ENCODE measurements at places on chromosomes 12 and 14.

DNA sequence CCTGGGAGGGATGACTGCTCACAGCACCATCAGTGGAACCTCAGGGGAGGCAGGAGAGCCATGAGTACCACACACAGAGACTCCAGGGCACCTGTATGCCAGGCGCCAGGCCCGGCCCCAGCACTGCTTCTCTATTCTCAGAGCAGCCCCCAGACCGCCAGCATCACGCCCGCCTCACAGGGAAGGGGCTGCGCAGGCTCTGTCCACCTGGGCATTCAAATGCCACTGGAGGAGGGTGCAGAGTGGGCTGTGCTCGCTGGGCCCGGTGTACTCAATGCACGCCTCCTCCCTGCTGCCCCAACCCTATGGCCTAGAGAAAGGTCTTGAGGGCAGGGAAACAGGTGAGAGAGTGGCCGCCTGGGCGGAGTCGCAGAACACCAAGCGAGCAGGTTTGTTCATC is 43.6 kb downstream of the CCDC85C start:
- DNase-seq, result no peak

- no peak for DNase-seq
Observed at GRCh38 chr12:51721282-51721940, 127.1 kb downstream of the FIGNL2 start.

DNA sequence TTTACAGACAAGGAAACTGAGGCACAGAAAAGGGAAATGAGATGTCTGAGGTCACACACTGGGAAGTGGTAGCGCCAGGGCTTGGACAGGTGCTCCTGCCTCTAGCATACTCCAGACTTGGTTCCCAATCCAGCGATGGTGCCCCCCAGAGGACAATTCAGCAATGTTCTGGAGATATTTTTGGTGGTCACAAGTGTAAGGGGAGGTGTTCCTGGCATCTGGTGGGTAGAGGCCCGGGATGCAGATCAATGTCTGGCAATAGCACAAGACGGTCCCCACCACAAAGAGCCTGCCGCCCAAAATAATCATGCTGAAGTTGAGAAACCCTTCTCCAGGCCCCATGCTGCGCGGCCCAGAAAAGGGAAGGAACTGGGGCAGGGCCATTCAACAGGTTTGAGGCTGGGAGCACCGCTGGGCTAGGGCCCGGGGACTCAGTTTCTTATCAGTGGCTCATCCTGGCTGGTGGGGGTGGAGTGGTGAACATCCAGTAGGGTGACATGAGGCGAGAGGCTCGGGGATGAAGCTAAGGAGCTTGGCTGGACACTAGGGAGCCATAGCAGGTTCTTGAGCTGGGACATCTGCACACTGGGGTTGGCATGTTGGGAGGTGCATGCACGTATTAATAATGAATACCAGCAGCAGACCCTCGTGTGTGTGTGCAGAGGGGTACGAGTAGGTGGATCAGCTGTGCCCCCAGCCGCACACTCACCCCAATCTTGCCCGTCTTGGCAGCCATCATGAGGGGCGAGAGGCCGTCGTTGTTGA is 35.1 kb downstream of the TRPV4 start:
- DNase-seq, result no peak

DNA sequence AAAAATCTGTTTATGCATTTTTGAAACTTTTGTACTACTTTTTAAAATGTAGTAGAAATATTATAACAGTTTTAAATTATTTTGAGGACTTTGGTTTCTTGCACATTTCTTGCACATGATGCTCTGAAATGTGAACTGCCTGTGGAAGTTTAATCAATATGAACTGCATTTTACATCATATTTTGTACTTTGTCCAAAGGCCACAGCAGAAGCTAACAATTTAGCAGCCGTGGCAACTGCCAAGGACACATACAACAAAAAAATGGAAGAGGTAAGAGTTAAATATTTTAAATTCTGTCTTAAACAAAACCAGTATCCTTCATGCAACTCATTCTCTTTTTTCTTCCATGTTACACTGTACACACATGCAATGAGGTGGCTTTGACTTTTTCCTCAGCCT is 45.1 kb downstream of the SAV1 start:
- no peak for DNase-seq

DNA sequence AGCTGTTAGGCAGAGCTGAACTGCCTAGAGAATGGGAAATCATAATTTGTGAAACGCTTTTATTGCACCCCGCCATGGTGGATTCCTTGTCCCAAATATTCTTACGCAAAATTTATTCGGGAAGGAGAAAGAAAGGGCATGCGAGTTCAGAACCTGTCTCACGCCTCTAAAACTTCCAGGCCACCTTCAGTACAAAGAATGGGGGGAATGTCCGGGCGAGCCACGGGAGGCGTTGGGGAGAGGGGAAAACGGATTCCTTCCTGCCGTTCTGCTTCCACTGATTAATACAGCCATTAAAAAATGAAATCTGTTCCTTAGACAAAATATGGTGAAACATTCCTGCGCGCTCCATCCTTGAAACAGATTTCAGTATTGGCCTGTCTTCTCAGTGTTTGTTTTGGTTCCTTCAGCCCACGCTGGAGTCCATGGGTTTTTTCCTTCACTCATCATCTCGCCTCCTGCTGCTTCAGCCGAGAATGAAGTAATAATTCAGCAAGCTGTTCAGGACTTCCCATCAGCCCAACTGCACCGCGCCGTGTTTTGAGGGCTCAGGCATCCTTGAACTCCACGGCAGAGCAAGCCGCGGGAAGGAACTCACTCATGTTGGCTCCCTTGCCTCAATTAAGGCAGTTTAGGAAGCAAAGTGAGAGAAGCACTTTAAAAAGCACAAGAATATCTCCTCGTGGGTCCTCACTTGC is 47.7 kb upstream of the CDKN3 start:
- no peak for DNase-seq

- no peak for DNase-seq
Observed at GRCh38 chr12:131527092-131527491, 183.8 kb upstream of the SFSWAP start.

DNA sequence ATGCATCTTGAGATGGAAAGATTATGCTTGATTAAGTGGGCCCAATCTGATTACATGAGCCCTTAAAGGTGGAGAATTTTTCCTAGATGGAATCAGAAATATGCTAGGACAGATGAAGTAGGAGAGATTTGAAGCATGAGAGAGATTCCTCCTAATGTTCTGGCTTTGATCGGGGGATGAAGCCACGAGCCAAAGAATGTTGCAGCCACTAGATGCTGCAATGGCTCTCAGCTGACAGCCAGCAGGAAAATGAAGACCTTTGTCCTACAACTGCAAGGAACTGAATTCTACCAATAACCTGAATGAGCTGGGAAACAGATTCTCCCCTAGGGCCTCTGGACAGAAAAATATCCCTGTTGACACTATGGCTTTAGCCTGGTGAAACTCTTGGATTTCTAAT is 82.6 kb upstream of the ATP2B1 start:
- no peak for DNase-seq

DNA sequence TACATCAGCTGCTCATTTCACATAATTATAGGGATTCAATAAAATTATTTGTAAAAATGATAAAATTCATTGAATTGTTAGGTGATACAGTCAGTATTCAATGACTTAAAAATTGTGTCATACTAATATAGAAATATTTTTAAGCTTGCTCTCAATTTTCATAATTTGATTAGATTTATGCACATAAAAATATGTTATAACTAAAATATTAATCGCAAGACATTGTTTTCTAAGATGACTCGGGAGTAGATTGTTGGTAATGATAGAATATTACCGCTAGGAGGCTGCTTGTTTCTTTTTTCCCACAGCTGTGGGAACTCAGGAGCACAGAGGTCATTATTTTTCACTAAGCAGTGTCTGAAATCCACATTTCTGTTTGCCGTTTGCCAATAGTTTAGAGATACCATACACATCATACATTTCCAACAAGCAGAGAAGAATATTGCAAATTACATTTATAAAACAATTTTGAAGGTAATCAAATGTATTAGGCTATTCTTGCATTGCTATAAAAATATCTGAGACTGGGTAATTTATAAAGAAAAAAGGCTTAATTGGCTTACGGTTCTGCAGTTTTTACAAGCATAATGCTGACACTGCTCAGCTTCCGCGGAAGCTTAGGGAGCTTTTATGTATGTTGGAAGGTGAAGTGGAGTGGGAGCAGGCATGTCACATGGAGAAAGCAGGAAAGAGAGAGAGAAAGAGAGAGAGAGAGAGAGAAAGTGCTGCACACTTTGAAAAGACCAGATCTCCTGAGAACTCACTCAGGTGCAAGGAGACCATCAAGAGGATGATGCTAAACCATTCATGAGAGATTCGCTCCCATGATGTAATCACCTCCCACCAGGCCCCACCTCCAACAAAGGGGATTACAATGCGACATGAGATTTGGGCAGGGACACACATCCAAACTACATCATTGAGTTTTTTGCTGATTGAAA is 9.2 kb downstream of the CD69 start:
- no peak for DNase-seq

GRCh38 chr12:59559696-59560095 is 36.1 kb upstream of the SLC16A7 start:
- DNase-seq, result no peak

- DNase-seq, result no peak
Observed at GRCh38 chr12:20125276-20125798, 243.0 kb upstream of the PDE3A start.

DNA sequence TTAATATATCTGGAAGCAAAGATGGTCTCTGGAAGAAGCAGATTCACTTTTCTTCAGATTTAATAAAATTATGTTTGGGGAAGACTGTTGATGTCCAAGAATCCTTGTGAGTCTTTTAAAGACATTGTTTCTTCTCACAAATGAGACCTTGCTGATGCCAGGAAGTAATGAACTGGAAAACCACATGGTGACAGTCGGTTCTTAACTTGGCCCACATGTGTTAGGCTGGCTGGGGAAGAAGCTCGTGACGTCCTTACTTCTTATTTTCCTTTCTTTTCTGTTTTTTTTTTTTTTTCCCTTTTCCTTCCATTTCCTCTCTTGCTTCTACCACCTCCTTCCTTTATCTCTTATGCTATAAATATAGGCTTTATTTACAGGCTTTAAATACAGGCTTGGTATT is 950.2 kb downstream of the BCL11B start:
- DNase-seq, result no peak

GRCh38 chr14:22386924-22387775 is 201.9 kb downstream of the DAD1 start:
- peak; percentile 78 for DNase-seq

DNA sequence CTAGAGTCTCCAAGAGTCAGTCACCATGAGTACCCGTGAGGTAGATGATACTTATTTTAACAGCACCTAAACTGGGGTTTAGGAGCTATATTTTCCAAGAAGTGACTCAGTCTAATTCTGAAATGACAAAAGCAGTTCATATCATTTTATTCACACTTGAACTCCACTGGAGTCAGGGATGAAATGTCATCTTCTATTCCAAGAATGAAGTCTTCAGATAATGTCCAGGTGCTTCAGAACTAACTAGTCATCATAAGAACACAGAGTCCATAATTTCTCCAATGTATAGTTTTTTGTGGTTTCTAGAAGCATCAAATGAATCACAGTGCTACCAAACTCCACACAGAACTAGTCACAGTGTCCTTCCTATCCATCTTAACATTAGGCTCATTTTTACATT is 13.3 kb downstream of the DNM1L start:
- no peak for DNase-seq

DNA sequence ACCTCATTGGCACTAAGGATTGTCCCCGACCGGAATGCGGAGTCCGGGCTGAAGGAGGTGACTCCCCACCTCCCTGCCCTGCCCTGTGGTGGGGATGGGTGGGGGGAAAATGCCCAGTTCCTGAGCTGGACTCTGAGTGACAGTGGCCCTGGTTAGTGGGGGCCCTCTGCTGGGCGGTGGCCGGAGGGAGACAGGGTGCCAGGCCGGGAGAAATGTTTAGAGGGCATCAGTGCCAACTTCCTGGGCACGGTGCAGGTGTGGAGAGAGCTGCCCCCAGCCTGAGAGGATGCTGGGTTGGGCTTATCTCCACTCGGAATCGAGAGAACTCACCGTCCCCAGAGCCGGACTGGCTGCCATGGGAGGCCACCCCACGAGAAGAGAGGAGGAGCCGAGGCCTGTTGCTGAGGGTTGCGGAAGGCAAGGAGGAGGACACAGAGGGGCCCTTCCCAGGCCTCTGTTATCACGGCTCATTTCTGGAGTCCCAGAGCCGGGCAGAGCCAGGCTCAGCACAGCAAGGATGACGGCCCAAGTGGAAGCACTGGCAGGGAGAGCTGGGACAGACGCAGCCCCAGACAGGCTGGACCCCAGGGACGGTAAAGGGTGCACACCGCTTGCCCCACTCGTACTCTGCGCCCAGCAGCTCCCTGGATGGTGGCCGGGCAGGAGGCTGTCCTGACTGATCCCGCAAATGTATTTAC is 156.7 kb downstream of the KIF26A start:
- DNase-seq, result no peak

DNA sequence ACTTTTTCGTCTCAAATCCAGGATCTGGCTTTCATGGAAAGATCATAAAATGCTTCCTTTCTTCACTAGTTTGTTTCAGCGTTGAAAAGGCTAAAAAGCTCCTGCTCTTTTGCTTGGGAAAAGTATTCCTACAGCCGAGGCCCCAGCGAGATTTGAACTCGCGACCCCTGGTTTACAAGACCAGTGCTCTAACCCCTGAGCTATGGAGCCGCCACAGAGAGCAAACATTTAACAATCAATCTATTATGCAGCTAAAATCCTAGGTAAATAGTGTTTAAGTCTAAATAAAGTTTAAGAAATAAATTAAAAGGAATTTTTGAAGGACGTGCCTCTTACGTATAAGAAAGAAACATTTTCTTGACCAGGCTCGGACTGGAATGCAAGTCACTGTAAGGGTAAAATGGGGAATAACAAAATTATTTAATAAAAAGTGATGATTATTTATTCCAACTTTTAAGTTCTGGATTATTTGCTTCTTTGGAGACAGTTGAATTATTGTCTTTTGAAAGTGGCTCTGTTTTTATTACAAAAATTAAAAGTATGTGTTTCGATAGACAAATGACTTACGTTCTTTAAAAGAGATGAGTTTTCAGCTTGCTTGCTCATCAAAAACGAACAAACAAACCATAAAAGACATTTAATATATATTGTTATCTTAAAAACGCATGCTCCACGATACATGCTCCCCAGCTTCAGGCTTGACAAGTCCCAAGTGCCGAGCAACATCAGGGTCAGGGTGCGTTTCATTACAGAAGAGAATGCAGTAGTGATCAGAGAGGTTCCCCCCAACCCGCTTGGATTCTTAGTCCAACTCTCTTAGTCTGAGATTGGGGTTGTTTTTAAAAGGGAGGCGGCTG is 10.2 kb downstream of the OR6S1 start:
- no peak for DNase-seq

GRCh38 chr12:91902860-91903683 is 242.6 kb downstream of the BTG1 start:
- DNase-seq, result no peak

- DNase-seq, result no peak
Observed at GRCh38 chr14:84937016-84937415, 592.9 kb upstream of the FLRT2 start.

- DNase-seq, result no peak
Observed at GRCh38 chr12:100591979-100592378, 18.5 kb downstream of the GAS2L3 start.
